ENCODE measurements at places on chromosomes 12 and 14.

DNA sequence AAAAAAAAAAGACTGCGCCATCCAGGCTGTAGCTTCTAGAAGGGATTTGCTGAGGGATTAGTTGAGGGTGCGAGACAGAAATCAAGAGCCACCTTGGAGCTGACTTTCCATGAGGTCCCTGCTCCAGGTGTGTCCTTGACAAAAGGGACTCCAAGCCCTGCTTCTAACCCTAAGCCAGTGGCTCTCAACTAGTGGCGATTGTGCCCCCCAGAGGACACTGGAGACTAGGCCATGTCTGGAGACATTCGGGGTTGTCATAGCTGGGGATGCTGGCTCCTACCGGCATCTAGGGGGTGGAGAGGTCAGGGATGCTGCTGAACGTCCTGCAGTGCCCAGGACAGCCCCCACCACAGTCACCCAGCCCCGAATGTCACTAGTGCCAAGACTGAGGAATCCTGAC, 40.6 kb downstream of the SPRING1 start:
- H3K27me3 ChIP-seq = peaks cover 4% of the 10 kb centered on the region
- H3K4me3 ChIP-seq = no peak overlapping the region
- H3K27ac ChIP-seq = no peak overlapping the region

- no peak overlapping the region for H3K4me3 ChIP-seq
- no peaks in the 10 kb centered on the region for H3K27me3 ChIP-seq
- no peak for DNase-seq
- H3K4me1 ChIP-seq = no peaks in the 10 kb centered on the region
Measured at GRCh38 chr14:81991998-81992397, 458.3 kb upstream of the SEL1L start.

DNA sequence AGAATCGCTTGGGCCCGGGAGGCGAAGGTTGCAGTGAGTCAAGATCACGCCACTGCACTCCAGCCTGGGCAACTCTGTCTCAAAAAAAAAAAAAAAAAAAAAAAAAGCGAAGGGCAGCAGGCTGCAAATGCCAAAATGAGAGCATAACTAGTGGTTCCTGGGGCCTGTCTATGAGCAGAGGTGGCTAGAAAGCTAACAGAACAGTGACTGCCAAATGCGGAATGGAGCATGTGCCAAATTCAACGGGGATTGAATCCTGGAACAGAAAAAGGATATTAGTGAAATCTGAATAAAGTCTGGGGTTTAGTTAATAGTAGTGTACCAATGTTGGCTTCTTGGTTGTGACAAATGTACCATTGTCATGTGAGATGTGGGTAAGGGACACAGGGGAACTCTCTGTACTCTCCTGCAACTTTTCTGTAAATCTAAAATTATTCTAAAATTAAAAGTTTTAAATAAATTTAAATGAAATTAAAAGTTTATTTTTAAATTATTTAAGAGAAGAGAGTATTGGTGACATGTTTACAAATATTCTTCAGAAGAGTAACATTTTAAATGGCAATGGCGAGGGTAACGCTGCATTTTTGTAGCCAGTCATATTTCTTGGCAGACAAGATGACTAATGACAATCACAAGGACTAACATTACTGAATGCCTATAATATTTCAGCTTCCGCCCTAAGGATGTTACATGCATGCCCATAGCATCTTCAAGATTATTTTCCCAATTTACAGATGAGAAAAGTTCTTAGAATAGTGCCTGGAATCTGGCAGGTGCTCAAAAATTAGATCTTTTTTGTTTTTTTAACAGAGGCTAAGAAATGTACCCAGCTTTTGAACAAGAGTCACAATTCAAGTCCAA, 28.9 kb upstream of the NUDT4 start:
- peaks cover 10% of the 10 kb centered on the region for H3K4me1 ChIP-seq
- H3K27ac ChIP-seq = peak overlapping the region; percentile 65
- H3K4me3 ChIP-seq = no peak overlapping the region
- DNase-seq = no peak
- H3K27me3 ChIP-seq = no peaks in the 10 kb centered on the region

GRCh38 chr14:44701563-44702263, 194.6 kb upstream of the FSCB start:
- no peak for DNase-seq
- H3K4me3 ChIP-seq = no peak overlapping the region
- H3K27ac ChIP-seq = no peak overlapping the region
- H3K36me3 ChIP-seq = no peaks in the 10 kb centered on the region

DNA sequence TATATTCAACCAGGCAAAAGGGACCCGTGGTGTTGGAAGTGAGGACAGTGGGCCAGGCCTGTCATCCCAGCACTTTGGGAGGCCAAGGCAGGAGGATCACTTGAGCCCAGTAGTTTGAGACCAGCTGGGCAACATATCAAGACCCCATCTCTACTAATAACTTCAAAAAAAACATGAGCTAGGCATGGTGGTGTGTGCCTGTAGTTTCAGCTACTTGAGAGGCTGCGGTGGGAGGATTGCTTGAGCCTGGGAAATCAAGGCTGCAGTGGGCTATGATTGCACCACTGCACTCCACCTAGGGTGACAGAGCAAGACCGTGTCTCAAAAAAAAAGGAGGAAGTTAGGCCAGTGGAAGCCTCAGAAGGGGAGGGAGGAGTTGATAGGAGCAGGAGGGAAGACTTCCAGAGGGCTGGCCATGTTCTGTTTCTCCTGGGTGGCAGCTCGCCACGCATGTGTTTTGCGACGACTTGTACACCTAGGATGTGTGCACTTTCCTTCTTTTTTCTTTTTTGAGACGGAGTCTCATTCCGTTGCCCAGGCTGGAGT, 10.1 kb downstream of the SLC25A29 start:
- H3K27ac ChIP-seq = peak overlapping the region; percentile 82
- no peaks in the 10 kb centered on the region for H3K27me3 ChIP-seq
- H3K4me3 ChIP-seq = no peak overlapping the region
- peaks cover 18% of the 10 kb centered on the region for H3K4me1 ChIP-seq
- DNase-seq = no peak
- H3K36me3 ChIP-seq = peaks cover 18% of the 10 kb centered on the region

GRCh38 chr14:74141703-74142102, 56.9 kb downstream of the LIN52 start:
- H3K4me3 ChIP-seq = no peak overlapping the region
- no peaks in the 10 kb centered on the region for H3K4me1 ChIP-seq
- DNase-seq = no peak
- H3K27ac ChIP-seq = no peak overlapping the region
- H3K36me3 ChIP-seq = no peaks in the 10 kb centered on the region
- H3K27me3 ChIP-seq = no peaks in the 10 kb centered on the region

- peak within 1 kb of the TSS; percentile 24 for H3K4me3 ChIP-seq
- DNase-seq = no peak
- H3K4me1 ChIP-seq = no peaks in the 10 kb centered on the region
Measured at GRCh38 chr14:88005050-88005481, at the start of gene GPR65. GPR65 (plus strand) TSS chr14:88005135; CDS start chr14:88010848, 5,713 bp downstream.

- no peaks in the 10 kb centered on the region for H3K36me3 ChIP-seq
- DNase-seq = no peak
- no peak overlapping the region for H3K4me3 ChIP-seq
- H3K4me1 ChIP-seq = no peaks in the 10 kb centered on the region
- H3K27ac ChIP-seq = no peak overlapping the region
- H3K27me3 ChIP-seq = no peaks in the 10 kb centered on the region
Measured at GRCh38 chr12:109777544-109777943, 55.7 kb downstream of the TRPV4 start.

- H3K4me1 ChIP-seq = peaks cover 26% of the 10 kb centered on the region
- no peak overlapping the region for H3K4me3 ChIP-seq
- peaks cover 73% of the 10 kb centered on the region for H3K36me3 ChIP-seq
Measured at GRCh38 chr14:104741108-104741802, 11.7 kb upstream of the SIVA1 start.

DNA sequence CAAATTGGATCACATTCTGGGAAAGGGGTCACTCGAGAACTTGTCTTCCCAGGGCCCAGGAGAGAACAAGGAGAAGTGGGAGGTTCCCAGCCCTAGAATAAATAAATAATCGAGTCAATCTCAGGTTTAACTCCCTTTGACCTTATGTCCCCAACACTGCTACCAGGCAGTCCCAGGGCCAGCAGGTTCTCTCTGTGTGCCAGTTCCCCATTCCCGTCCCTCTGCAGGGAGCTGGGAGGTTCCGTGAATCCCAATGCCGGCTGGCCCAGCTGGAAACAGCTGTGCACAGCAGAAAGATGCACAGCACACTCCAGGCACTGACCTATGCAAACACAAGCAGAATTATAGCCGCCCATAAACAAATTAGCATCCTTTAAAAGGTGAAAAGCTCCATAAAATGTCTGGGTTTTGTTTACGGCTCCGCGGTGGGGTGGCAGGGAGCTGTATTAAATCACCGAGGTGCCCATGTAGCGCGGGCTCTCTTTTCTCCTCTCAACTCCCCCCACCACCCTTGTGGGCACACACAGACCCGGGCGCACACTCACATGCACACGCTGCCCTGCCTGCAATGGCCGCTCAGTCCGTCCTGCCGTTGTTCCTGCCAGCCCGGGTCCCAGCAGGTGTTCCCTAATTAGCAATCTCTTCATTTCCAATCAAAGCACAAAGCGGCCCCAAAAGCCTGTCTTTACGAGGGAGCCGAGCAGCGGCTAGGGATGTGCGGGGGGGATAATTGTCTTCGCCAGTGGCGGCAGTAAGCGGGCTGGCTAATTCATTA, 46.6 kb upstream of the ESRRB start:
- H3K36me3 ChIP-seq = no peaks in the 10 kb centered on the region
- no peak overlapping the region for H3K27ac ChIP-seq
- DNase-seq = no peak
- no peak overlapping the region for H3K4me3 ChIP-seq

DNA sequence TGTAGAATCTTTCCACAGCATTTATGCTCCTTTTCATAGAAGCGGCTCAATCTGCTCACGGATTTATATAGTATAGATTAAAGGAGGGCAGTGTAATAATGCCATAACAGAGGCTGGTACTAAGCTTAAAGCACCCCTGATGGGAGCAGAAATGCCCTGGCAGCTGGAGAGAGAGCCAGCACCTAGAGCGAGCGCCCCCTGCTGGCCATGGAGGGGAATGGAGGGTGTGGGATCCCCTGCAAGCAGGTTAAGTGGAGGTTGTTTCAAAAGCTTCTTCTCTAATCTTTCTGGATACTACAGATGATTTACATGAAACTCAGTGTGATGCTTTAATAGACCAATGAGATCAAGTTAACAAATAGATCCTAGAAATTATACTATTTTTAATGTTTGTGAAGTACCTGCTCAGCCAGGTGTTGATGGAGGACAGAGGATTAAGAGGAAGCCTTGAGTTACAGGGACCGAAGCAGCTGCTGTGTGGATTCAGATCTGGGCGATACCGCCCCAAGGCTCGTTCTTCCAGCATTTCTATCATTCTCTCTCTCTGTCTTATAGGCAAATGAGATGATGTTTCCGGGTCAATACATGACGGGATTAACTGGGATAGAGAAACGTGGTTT, 1519.3 kb upstream of the TMEM132C start:
- no peaks in the 10 kb centered on the region for H3K36me3 ChIP-seq
- no peak for DNase-seq
- H3K4me3 ChIP-seq = no peak overlapping the region
- no peak overlapping the region for H3K27ac ChIP-seq

- no peak overlapping the region for H3K4me3 ChIP-seq
- no peaks in the 10 kb centered on the region for H3K36me3 ChIP-seq
- H3K4me1 ChIP-seq = peaks cover 4% of the 10 kb centered on the region
- no peak for DNase-seq
- H3K27me3 ChIP-seq = no peaks in the 10 kb centered on the region
- H3K27ac ChIP-seq = no peak overlapping the region
Measured at GRCh38 chr12:57906821-57907220, 34.5 kb upstream of the ATP23 start.

- H3K36me3 ChIP-seq = no peaks in the 10 kb centered on the region
- no peak overlapping the region for H3K27ac ChIP-seq
- H3K4me1 ChIP-seq = no peaks in the 10 kb centered on the region
- no peak overlapping the region for H3K4me3 ChIP-seq
- no peaks in the 10 kb centered on the region for H3K27me3 ChIP-seq
Measured at GRCh38 chr12:27236498-27236897, 7.6 kb upstream of the STK38L start.

GRCh38 chr14:61358554-61359226, 37.3 kb downstream of the PRKCH start:
- no peak overlapping the region for H3K27ac ChIP-seq
- H3K36me3 ChIP-seq = no peaks in the 10 kb centered on the region
- no peaks in the 10 kb centered on the region for H3K27me3 ChIP-seq
- peak; percentile 53 for DNase-seq
- H3K4me1 ChIP-seq = no peaks in the 10 kb centered on the region

DNA sequence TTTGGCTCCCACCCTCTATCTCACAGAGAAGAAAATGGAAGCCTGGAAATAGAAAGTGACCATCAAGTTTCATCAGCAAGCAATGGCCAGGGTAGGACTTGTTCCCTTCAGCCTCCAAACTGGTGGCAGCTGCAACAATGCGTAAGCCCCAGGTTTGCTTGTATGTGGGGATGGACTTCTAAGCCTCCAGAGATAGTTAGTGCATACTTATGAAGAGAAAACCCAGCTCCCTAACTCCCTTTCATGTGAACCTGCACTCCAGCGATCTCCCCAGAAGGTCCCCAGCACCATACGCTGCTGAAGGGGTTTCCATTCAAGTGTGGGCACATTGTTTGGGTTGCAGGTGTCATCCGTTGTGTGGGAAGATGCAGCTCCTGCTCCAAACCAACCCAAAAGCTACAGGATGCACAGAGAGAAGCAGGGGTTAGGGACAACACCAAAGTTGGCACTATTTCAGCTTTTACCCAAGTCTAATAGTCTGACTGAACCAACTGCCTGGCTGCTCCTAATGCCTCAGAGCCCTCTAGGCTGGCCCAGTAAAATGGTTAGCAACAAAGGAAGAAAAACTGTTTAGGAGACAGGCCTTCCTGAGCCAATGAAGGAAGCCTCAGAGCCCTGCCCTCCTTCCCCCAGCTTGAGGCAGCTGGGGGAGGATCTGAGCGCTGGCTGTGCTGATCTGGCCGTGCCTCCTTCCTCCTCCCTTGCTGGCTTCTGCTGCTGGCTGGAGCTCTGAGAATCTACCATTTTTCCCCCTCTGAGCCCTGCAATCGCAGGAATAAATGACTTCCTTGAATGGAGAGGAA, 12.3 kb downstream of the ZFP36L1 start:
- H3K27ac ChIP-seq = peak overlapping the region; percentile 77
- H3K4me3 ChIP-seq = peak overlapping the region; percentile 15
- DNase-seq = no peak
- no peaks in the 10 kb centered on the region for H3K36me3 ChIP-seq
- H3K27me3 ChIP-seq = no peaks in the 10 kb centered on the region

DNA sequence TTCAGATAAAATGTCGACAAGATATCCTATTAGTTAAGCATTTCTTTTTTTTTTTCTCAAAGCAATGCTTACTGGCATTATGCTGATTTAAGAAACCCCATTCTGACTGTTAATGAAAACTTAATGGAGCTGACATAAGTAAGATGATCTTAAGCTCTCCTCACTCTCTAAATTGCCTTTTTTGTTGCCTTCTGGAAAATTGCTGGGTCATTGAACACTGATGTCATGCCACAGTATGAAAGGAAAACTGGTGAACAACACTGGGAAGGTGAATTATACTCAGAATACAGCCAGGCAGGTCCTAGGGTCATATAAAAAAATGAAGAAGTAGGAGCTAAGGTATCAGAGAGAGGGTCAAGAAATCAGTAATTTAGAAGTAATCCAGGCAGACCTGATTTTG, 179.9 kb downstream of the BTG1 start:
- H3K36me3 ChIP-seq = no peaks in the 10 kb centered on the region
- no peaks in the 10 kb centered on the region for H3K27me3 ChIP-seq
- no peak overlapping the region for H3K4me3 ChIP-seq
- H3K27ac ChIP-seq = no peak overlapping the region
- peaks cover 6% of the 10 kb centered on the region for H3K4me1 ChIP-seq

- peaks cover 19% of the 10 kb centered on the region for H3K36me3 ChIP-seq
- DNase-seq = no peak
- no peaks in the 10 kb centered on the region for H3K4me1 ChIP-seq
- H3K4me3 ChIP-seq = no peak overlapping the region
- H3K27ac ChIP-seq = no peak overlapping the region
Measured at GRCh38 chr14:77598366-77599070, 17.9 kb downstream of the SPTLC2 start.

GRCh38 chr12:114209861-114210260, 196.1 kb downstream of the TBX5 start:
- H3K4me3 ChIP-seq = no peak overlapping the region
- H3K27ac ChIP-seq = no peak overlapping the region
- H3K4me1 ChIP-seq = no peaks in the 10 kb centered on the region

Data from ascending aorta (tissue), 2 donors.